CD8-positive, alpha-beta T cell (primary cell): ENCODE measurements at places on chromosomes 3 and 15.

GRCh38 chr15:61871926-61872522, 188.2 kb downstream of the VPS13C start:
- no peak for DNase-seq

- DNase-seq: no peak
These were observed 66.5 kb downstream of the RBMS3 start for GRCh38 chr3:29347412-29347811.

- DNase-seq: no peak
These were observed 20.3 kb downstream of the MEF2A start for GRCh38 chr15:99586121-99586520.

DNA sequence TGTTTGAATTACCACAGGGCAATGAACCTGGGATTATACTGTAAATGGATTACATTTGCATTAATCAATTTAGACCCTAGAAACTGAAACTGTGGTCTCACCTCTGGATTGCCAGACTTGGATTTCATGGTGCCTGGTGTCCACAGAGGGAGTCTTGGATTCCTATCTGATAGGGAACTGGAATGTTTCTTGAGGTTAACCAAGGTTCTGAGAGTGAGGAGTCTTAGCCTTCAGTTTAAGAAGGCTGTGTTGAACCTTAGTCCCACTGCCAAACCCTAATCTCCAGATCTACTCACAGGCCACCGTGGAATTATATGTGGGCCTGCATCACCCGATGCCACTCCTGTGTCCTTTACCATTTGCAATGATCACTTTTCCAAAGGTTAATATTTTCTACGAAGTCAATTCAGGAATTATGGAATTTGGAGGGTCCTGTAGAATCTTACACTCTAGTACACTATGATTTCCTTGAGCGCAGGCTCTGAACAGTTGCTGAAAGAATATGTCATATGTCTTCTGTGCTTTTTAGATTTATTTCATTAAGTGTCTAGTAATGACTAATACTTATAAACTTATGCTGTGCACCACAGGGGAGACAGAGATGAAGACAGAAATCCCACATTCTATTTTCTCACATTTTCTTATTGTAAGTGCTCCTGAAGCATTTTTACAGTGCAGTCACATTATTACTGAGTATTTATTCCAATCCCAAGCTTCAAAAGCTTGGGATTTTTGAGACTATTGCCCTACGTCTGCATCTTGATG, 87.9 kb downstream of the EFL1 start:
- no peak for DNase-seq

GRCh38 chr3:151504606-151505005, 43.7 kb upstream of the IGSF10 start:
- DNase-seq: no peak

DNA sequence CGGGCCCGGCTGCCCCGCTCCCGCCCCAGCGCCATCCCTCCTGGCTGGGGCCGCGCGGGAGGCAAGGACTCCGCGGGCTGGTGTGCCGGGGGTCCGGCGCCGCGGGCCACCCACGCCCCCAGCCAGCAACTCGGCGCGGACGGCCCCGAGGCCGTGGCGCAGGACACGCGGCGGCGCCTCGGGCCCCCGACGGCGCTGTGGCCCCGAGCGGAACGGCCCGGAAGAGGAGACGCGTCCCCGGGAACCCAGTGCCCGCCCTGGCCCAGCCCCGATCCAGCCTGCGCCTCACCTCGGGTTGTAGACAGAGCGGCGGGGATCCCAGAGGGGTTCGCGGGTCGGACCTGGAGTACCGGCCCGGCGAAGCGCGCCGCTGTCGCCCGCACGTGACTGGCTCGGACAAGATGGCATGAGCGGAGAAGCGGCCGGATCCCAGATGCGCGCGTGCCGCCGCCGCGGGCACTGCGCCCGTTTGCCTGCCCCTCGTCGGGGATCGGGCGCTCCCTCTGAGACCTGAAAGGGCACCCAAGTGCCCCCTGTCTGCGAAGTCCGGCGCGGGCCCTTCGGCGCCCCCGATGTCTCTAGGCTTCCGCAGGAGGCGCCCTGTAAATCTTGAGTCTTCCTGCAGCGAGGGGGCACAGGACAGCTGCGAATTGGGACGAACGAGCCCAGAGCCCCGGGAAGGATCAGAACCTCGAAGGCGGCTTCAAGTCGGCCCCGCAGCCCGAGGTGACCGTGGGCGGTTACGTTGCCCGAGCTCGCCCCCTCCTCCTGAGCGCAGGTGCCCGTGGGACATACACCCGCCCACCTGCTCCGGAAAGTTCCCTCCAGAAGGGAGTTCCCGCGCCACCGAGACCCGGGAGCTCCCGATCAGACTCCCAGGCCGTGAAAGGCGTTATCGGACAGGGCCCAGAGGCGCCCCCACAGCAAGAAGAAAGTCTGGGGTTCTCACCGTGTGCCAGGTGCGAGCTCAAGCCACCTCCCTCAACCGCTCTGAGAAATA, 598 bp upstream of the SFMBT1 start:
- DNase-seq: peak; percentile 77

DNA sequence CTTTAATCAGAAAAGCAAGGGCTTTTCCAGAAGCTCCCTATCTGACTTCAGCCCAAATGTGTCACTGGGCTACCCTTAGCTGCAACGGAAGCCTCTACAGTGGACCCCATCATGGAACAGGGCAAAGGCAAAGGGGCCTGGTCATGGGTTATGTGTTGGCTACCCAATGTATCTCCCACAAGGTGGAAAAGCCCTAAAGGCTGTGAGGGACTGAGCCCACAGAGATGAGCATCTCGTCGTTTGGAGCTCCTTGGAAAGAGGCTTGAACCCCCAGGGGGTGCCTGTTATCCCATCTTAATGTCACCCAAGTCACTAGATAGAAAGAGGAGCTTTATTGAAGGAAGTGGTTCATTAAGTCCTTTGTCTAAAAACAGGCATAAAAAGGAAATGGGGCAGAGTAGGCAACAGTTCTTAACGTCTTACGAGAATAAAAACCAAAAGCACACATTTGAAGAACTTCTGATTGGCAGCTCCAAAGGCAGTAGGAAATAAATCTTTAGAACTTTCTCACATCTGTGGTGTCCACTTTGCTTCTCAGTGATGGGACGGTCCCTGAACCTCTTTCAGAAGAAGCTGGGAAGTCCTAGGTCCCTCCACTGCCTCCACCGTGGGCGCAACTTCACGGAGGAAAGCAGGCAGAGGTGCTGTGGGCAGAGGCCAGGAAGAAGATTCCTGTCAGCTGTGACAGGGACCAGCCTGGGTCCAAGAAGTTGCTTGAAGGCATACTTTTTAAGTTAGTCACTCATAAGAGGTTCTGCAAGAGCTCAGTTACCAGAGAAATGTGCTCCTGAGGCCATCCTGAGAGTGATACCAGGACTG, 93.7 kb downstream of the MYLK start:
- no peak for DNase-seq

DNA sequence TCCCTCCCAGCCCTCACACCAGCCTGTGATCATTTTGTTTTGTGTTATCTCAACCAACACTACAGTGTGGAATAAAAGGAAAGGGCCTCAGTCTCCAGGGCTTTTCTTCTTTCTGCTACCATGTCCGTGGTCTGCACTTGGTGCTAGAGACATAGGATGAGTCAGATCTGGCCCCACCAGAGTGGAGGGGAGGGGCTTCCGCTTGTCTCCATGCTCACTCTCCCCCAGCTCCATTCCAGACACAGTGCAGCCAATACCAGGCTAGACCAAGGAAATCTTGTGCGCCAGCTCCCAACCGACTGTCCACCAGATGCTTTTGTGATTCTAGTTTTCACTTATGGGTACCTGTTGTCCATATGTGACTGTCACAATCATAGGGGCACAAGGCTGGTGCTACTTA, 51.9 kb upstream of the TMEM115 start:
- DNase-seq: no peak

DNA sequence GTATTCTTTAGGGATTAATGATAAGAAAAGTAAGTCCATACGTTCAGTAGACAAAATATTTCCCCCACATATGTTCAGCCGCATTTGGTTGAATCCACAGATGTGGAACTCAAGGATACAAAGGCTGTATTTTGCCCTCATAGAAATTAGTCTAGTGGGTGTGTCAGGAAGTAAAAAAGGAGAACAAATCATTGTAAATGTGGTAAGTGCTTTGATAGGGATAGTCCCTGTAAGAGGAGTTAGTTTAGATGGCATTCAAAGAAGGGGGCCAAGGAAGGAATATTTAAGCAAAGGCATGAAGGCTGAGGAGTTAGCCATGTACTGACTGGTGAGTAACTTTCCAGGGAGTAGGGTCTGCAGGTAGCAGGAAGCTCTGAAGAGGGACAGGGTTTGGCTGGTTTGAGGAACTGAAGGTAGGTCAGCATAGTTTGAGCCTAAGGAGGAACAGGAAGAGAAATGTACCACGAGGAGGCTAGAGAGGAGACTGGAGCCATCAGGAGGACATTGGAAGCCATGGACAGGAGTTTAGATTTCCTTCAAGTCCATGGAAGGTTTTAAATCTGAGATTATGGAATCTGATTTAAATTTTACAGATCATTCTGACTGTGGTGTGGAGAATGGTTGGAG, 98.8 kb downstream of the MME start:
- no peak for DNase-seq

DNA sequence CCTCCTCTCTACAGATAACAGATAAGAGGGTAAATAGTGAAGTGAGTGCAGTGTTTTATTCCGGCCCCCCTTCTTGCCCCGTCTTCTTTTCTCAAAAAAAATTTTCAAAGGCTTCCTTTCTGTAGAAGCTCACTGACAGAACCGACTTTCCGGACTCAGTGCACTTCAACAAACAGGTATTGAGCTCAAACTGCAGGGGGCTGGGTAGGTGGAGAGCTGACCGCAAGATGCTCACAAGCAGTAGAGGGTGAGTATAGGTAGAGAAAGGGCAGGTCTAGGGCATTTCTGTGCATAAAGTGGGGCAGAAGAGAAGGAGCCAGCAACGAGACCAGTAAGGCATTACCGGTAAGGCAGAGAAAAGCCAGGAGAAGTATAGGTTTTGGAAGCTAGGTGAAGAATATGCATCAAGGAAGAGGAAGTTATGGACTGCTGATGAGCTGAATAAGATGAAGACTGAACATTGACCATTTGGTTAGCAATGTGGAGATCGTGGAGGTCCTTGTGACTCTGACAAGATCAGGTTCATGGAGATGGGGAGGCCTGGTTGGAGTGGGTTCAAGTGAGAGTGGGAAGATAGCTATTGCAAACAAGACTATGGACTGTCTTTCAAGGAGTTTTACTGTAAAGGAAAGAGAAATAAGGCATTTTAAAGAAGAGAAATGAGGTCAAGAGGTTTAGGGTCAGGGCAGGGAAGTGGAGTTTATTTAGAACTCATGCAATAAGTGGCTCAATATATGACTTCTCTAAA, 97.4 kb downstream of the ST6GAL1 start:
- DNase-seq: peak; percentile 62

DNA sequence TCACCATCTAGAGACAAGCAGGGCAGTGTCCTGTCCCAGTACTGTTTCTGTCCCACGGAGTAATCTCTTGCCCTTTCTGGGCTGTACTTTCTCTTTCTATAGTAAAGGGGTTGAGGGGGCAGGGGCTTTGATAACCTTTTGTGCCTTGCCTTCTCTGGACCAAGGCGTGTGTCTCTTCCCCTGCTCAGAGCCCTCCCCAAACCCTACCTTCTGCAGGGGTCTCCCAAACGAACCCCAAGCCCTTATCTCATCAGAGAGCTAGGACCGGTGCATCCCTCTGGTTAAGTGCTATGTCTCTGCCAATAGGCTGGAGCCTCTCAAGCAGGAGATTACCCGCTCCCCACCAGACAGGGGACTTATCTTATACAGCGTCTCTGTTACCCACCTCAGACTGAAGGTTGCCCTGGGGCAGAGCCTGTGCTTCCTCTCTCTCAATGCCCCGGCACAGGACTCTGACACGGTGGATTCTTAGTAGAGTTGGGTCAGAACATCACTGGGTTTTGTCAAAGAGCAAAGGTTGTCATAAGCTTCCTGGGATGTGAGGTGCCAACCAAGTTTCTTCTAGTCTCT, 2.9 kb downstream of the PLEKHO2 start:
- no peak for DNase-seq

- DNase-seq: no peak
These were observed 109.0 kb upstream of the IL12A start for GRCh38 chr3:159879598-159879997.

DNA sequence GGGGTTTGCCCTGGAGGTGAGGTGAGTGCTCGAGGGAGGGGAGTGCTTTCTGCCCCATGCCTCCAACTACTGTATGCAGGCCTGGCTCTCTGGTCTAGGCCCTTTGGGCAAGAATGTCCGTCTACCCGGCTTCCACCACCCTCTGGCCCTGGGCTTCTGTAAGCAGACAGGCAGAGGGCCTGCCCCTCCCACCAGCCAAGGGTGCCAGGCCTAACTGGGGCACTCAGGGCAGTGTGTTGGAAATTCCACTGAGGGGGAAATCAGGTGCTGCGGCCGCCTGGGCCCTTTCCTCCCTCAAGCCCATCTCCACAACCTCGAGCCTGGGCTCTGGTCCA, 9.4 kb downstream of the DLL4 start:
- DNase-seq: no peak

GRCh38 chr15:99561476-99562230, 4.1 kb upstream of the MEF2A start:
- DNase-seq: no peak

- DNase-seq: no peak
These were observed 254.3 kb upstream of the ICE2 start for GRCh38 chr15:60733196-60733595.
